Hypothalamus (tissue), 51 donors: ENCODE measurements at places on chromosomes 11 and 22.

DNA sequence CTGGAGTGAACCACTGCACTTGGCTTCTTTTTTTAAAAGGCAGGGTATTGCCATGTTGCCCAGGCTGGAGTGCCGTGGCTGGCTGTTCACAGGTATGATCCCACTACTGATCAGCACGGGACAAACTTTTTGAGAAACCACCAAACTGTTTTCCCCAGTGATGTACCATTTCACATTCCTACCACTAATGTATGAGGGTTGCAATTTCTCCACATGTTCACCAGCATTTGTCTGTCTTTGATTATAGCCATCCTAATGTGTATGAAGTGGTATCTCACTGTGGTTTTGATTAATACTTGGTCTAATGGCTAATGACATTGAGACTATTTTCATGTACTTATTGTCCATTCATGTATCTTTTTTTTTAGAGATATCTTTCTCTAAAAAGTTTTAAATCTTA, 41.5 kb upstream of the EP300 start:
- no peak for DNase-seq

GRCh38 chr11:1297011-1297575, 12.3 kb downstream of the TOLLIP start:
- no peak for DNase-seq

DNA sequence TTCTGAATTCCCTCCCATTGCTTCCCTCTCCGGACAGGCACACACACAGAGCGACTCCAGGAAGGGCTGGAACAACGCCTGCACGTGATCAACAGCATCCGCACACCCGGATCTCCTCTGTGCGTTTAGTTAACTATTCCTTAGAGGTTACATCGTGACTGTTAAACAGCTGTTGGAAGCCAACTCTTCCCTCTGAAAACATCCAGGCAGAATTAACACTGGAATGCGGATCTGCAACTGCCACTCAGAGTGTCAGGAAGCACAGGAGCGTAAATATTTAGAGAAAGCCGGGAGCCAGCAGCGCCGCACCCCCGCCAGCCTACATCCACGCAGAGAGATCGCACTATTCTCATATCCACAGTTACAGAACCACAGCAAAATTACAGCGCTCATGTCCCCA, 46.2 kb downstream of the SHANK2 start:
- no peak for DNase-seq

DNA sequence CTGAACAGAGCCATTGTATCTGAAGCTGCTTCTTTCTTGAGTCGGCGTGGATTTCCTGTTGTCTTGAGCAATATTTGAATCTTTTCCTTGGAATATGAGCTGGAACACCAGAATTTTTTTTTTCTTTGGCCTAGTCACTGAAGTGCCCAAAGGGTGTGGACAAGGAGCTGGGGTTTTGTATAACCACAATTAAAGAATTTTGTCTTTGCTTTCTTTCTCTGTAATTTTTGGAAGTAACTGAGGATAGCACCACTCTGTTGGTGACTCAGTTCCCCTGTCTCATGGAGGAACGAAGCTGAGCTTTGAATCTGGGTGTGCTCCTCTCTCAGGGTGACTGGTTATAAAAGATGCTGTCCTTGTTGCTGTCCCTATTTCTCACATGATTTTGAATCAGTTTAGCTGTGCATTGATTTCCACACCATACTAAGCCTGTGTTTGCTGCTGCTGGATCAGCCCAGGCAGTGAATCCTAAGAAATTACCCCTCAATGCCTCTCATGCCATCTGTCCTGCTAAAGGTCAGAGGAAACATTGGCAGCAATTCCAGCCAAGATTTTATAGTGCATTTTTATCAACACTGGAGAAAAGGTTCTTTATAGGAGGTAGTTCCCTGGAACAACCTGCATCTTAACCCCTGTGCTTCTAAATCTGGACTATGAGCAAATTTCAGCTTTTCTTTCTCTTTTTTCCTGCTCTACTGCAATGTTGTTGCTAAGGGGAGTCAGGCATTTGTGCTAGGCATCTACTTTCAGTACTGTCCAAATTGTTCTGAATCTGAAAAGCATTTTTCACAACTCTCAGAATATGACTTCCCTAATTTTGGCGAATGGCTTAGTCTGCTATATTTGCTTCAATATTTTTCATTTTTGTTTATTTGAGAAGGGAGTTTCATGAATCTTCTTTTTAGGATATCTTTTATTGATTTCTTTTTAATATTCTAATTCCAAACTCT, 540.8 kb downstream of the SOX6 start:
- DNase-seq: no peak

DNA sequence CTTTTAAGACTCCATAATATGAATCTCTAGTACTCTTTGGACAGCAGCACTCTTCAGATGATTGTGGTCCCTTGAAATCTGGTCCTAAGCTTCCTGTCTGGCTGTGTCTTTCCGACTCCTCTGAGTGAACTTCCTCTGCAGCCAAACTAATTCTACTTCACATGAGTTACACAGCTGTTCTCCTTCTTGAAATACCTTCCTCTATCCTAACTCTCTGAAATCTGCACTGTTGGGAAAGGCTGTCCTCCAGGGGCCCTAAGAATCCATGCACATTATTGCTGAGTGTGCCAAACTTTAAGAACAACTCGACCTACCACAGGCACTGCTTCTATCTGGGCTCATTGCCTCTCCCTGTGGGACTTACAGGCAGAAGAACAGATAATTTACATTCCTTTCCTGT, 217.3 kb upstream of the ARHGAP42 start:
- DNase-seq: no peak

- DNase-seq: no peak
Observed at GRCh38 chr11:686451-687243, 8.4 kb downstream of the DEAF1 start.

DNA sequence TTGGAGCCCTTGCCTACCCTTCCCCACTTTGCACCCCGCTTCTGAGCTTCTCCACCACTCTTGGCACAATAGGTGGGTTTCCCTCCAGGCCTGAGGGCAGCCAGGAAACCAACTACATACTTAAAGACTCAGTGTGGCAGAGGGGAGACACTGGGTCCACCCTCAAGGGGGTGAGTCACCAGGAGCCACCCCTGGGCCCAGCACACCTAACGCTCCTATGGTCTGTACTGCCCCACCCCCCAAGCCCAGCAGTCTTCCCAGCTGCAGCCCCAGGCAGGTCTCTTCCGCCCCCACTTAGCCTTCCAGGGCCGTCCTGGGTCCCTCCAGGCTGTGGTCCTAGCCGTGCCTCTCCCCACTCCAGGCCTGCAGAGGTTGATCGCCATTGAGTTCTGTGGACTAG, 3.2 kb upstream of the TMPRSS13 start:
- DNase-seq: no peak

GRCh38 chr11:120201653-120202052, 9.2 kb upstream of the OAF start:
- no peak for DNase-seq

DNA sequence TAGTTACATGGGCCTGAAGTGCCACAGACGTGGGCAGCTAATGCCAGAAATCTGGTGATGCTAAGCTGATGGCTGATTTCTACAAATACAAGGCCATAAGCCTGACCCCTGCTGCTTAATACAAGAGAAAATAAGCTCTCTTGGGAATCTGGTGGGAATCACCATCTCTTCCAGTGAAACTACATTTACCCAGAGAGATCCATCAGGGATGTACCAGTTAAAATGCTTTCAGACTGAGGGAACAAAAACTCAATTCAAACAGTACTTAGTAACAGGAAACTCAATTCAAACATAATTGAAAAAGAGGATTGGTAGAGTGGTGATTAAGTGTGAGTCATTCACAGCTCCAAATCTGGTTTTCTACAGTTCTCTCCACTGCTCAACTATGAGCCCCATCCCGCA, 1.7 kb upstream of the CAVIN3 start:
- DNase-seq: no peak

- DNase-seq: no peak
Observed at GRCh38 chr11:131955904-131956303, 585.5 kb downstream of the NTM start.

DNA sequence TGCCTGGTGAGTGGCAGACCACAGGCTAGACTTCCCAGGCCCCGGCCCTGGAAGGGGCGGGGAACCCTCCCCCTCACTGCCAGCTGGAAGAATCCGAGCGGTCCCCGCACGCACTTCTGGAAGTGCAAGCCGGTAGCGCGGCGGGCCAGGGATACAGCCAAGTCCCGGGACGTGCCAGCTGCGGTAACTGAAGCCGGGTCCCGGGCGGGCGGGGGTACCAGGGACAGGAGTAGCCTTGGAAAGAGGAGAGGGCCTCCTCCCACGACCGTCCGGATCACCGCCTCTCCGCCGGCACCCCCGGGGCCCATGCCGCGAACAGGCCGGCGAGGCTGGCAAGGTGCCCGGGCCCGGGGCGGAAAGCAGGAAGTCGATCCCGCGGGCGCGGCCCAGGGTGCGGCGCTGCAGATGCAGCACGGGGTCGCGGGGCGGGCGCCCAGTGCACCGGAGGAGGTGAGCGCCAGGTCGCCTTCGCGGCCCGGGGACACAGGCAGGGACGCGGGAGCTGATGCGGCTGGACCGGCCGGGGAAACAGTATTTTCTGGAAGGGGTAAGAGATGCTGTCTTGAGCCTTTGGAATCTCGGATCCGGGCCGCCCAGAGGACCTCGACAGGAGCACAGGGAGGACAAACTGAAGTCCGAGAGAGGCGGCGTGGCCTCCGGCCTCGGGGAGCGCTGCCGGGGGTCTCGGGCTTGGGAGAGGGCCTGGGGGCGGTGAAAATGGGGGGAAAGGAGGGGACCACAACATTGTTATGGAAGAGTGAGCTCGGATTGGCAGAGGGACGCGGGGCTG, 783 bp upstream of the SLC35C1 start:
- peak; percentile 62 for DNase-seq

DNA sequence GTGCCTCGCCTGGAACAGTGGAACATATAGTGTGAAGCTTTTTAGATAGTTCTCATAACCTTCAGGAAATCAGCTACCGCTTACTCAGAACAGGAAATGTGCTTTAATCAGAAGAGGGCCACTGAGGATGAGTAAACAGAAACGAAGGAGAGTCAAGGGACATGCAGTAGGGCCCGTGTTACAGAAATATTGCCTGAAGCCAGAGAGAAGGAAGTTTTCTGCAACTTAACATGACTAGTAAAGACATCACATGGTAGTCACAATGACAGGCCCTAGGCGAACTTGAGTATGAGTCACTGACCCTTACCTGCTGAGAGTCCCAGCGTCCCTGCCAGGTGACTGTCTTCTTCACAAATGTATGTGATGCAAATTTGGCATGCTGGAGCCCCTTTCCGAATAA, 39.4 kb downstream of the CARD18 start:
- DNase-seq: no peak

- no peak for DNase-seq
Observed at GRCh38 chr11:5815534-5815933, 6.8 kb downstream of the OR52N2 start.

DNA sequence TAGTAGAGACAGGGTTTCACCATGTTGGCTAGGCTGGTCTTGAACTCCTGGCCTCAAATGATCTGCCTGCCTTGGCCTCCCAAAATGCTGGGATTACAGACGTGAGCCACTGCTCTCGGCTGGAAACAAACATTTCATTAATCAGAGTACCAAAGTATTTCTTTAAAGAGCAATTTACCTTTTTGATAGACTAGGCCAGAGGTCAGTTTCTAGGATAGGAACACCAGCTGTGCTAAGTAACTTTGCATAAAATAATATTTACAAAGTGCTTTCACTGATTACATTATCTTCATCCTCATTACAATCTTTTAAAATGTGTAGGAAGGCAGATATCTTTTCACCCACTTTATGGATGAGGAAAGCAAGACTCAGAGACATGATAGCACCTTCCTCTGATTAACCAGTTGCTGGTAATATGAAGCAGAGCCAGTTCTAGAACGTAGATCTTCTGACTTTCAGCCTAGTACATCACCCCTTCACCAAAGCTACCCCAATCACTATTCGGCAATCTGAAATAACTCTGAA, 355.2 kb downstream of the SOX6 start:
- no peak for DNase-seq

DNA sequence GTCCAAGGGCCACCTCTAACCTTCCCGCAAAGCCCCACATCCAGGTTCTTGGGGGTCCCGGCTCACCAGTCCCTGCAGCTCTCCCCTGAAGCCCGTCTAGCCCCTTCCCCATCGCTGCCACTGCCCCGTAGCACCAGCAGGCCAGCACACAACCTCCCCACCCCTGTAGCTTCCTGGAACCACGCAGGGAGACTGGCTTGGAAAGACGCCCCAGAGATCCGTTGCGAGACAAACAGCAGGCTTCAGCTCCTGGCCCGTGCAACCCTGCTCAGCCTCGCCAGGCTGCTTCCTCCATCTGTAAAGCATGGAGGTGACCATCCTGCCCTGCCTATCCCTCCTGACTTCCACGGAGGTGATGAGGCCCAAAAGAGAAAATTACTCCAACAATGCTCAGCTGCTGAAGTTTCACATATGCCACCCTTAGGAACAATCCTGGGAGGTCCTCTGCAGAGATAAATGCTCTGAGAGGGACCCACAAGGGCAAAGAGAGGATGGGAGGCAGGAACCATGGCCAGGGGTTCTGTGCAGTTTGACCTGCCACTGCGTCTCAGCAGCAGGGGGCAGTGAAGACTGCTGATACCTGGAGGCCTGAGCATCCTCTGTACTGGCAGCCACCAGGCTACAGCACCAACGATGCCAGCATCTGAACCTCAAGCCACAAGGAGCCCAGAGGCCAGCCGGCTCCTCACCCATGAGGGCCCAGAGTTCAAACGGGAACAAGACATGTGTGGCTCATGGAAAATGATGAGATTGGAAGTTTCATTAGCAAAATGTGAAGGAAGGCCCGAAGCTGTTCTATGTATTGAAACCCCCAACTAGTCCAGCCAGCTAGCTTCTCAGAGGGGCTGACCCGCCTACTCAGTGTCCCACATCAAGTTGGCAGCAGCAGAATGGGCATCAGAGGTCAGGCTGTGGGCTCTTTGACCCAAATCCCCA, 16.1 kb downstream of the DGCR2 start:
- DNase-seq: no peak

DNA sequence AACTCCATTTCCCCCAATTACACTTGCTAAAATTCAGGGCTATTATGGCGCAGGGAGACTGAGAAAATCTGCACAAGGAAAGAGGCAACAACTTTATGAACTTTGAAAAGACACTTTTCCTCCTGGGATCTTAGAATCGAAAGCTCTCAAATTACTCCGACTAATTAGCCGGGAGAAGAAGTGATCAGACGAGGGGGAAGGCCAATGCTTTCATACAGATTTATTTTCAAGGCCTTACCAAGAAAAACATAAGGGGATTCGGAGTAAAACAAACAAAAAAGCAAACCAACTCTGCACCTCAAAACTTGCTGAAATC, 1.6 kb downstream of the PAX6 start:
- no peak for DNase-seq

DNA sequence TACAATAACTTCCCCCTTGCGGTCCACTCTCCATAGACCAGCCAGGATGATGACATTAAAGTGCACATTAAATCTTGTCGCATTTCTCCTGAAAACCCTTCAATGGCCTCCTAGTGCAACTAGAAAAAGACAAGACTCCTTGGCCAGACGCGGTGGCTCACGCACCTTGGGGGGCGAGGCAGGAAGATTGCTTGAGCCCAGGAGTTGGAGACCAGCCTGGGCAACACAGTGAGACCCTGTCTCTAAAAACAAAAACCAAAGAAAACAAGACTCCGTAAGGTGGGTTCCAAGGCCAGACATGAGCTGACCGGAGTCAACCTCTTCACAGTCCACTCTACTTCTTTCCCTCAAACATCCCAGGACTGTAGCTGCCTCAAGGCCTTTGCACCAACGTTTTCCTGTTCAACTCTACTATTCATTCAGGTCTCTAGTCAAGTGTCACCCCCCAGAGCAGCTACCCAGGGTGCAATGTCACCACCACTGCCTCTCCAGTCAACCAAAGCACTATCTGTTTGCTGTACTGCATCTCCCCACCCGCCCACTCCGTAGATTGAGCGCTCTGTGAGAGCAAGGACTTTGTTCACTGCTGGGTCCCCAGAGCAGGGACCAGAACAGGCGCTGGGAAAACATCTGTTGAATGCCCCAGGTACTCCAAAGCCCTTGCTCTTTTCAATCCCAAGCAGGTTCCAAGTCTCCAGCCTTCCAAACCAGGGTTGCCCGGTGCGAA, 739 bp downstream of the ZMAT5 start:
- DNase-seq: no peak
